Nephron progenitor cell (in vitro differentiated cells): ENCODE measurements at places on chromosomes 16 and 17.

GRCh38 chr17:42087042-42087701 lies 11.1 kb downstream of the ZNF385C start:
- DNase-seq: no peak

GRCh38 chr16:74862743-74863244 lies 88.2 kb upstream of the FA2H start:
- DNase-seq: peak; percentile 42

DNA sequence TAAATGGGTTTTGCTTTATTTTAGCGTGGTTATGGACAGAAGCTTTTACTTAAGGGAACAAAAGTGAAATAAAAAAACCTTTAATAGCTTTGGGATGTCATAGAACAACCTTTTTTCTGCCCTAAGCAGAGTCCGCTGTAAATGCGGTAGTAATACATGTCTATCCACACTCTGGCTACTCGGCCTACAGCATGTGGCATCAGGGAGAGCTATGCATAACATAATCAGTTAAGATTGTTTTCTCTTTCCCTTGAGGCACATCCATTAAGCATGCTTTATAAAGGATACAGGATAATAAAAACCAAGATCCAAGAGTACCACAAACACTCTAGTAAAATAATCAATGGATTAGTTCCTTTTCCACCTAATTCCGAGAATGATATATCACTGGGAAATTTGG lies 10.3 kb downstream of the RPGRIP1L start:
- DNase-seq: no peak

DNA sequence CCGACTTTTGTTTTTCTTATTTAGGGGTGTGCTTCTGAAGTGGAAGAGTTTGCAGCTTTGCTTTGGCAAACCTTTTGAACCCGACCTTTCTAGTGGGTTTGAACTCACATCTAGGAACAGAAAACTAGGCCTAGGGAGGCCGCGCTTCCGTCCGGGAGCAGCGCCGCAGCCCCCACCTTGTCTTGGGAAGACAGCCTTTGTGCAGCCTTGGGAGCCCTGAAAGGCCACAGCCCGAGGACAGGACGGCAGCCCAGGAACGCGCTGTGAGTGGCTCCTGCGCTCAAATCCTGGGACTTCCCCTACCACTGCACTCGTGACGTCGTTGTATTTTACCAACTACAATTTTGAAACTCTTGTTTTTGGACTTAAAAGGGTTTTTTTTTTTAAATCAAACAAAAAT lies 53.7 kb upstream of the ZNF267 start:
- no peak for DNase-seq

DNA sequence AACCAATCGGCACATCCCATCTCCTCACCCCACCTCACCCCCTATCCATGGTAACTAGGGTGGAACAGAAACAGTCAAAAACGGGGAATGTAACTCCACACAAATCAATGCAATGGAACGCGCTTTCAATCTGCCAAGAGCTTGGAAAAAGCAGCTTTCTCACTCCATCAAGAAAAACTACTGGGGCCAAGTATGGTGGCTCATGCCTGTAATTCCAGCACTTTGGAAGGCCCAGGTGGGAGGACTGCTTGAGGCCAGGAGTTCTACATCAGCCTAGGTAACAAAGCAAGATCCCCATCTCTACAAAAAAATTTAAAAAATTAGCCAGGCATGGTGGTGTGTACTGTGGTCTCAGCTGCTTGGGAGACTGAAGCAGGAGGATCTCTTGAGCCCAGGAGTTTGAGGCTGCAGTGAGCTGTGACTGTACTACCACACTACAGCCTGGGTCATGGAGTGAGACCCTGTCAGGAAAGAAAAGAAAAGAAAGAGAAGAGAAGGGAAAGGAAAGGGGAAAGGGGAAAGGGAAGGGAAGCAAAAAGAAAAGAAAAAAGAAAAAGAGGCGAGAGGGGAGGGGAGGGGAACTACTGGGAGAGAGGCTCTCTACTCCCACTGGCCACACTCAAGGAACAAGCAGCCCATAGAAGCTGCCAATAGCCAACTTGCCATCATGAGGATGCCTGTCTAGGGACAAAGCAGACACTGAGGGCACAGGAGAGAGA lies 38.9 kb downstream of the ARHGAP17 start:
- no peak for DNase-seq

- no peak for DNase-seq
Observed at GRCh38 chr16:25163683-25164082, 52.1 kb downstream of the LCMT1 start.

- DNase-seq: no peak
Observed at GRCh38 chr16:2706085-2706484, 13.9 kb downstream of the PRSS27 start.

DNA sequence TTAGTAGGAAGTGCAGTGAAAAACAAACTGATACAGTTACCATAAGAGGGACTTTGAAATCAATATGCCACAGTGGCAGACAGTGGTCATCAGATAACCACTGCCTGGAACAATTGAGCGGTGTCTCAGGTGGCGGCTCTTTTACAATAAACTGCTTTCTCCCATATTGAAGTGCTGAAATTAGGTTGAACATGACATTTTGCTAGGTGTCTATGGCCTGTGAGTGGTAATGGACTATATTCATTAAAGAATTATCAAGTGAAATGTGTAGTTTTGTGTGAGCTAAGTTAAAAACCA lies 214.7 kb downstream of the RPTOR start:
- no peak for DNase-seq

DNA sequence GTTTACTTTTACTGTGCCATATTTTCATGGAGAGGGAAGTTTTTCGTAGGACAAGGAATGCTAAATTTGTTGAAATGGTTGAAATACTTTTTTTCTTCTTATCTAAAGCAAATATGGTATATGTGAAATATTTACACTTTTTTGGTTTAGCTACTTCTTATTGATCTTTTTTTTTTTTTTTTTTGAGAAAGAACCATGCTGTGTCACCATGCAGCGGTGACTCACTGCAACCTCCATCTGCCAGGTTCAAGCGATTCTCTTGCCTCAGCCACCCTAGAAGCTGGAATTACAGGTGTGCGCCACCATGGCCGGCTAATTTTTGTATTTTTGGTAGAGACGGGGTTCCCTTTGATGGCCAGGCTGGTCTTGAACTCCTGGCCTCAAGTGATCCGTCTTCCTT lies 100.5 kb downstream of the FTO start:
- DNase-seq: no peak

DNA sequence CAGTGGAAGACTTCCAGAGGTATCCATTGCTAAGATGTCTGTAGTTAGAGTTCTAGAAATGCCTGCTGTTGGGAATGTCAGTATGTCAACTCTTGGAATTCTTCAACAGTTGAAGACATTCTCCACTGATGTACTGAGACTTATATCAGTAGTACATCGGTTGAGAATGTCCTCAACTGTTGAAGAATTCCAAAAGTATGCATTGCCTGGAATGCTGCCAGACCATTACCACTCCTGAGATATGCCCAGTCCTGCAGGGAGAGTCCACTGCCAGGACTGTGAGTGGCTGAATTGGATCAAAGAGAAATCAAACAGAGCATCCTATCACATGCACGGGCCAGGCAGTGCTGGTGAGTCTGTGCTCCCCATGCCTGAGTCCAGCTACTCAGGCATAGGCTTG lies 42.0 kb downstream of the IL21R start:
- DNase-seq: no peak

DNA sequence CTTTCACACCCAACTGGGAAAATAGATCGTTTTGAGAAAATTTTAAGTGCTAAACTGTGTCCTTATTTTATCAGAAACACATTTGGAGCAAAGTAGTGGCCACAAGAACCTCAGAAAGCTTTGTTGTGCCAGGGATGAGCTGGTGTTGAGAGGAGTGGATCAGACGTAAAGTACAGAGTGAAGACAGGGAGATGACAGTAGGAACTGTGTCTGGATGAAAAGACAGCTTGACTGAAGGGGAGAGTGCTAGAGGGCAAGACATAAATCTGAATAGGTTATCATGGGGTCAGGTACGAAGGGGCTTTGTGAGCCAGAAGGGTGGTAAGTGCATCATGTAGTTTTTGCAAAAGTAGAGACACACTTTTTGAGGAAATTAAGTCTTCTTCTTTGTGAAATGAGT lies 39.3 kb upstream of the CARMIL2 start:
- DNase-seq: no peak

DNA sequence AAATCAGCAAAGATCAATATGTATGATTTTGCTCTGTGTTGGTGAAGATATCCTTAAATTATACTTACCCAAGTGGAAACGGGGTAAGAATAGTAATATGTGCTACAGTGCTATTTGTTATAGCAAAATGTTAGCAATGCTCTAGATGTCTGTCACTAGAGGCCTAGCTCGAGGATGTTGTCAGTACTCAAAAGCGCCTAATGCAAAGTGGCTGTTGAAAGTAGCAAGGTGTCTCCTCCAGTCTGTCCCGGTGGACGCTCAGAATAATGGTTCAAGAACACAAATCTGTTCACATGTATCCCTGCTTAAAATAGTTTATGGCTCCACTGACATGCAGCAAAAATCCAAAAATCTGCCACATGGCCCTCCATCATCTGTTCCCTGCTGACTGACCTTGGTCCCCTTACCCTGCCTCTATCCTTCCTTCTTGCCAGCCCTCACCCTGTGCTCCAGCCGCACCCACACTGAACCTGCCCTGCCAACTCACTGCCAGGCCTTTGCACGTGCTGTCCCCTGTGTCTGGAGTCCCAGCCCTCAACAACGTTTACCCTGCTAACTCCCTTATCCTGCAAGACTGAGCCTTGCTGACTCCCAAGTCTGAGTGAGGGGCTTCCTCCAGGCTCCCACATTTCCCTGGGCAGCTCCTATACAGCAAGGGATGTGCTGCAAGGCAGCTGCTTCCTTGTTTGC lies 9.6 kb upstream of the RNF112 start:
- DNase-seq: no peak

DNA sequence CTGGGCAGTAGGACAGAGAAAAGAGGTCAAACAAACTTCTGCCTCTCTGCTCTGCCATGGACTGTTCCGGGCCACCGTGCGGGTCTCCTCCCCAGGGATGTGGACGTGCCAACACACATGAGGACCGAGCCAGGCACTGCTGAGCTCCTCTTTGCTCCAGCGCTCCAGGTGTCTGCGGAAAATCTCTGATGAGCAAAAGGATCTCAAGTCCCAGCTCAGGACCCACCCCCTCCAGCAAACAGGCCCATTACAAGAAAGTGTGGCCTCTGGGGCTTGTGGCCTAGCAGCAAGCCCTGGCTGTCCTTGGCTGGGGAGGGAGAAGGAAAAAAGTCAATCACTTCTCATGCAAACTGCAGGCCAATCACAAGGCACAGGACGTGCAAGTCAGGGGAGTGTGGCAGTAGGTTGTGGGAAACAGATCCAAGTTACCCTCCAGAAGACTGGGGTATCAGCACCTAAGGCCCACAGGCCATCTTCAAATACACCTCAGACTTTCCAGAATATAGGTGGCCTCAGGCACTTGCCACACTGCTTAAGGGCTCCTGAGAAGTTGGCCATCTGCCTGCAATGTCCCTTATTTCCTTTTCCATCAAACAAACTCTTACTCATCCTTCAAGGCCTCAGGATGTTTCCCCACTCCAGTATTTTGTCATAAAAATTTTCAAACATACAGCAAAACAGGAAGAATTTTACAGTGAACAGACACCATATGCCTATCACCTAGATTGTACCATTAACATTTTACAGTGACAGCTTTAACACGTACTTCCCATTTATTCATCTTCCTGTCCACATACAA lies 36.0 kb upstream of the SREBF1 start:
- DNase-seq: peak; percentile 28

- DNase-seq: no peak
Observed at GRCh38 chr17:40548982-40549685, 16.1 kb downstream of the CCR7 start.

DNA sequence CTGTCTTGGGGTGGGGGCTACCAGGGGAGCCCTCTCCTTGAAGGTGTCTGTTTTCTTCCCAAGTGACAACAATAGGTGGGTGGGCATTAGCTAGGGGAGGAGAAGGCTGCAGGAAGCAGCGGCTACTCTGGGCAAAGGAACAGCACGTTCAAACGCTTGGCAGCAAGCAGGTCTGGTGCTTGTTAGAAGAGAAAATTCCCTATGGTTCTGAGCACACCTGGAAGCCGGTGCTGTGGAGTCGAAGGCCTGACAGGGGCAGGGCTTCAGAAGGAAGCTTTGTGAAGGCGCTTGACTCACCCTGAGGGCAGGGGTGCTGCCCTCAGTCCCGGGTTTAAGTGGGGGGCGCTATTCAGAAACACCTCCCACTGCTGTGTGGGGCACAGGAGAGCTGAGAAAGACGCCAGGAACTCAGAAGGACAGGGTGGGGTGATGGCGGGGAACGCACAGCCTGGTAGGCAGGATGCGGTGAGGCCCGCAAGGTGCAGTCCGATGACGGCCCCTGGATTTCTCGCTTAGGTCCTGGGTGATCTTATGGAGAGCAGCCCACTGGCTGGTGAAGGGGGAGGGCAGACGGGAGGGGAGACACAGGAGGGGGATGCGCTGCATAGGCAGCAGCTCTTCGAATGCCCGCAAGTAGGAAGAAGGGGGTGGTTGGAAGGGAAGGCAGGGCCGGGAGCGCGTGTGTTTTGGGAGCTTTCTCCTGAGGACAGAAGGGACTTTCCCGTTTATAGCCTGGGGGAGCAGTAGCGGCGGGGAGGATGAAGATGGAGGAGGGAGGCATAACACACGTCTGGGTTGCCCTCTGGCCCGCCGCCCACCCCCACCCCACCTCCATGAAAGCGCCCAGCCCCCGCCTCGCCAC lies 3.2 kb downstream of the GJD3 start:
- DNase-seq: no peak
